ENCODE measurements at places on chromosomes 2 and 18.
A peak's percentile ranks its signal among the peaks of the same experiment; 100 is the strongest.

- no peak for DNase-seq
These were observed 1.3 kb downstream of the USP34 start for GRCh38 chr2:61469424-61470121.

- DNase-seq = no peak
These were observed 79.1 kb downstream of the PLCL1 start for GRCh38 chr2:197883354-197884032.

- DNase-seq = no peak
These were observed 150.7 kb upstream of the DLX2 start for GRCh38 chr2:172253190-172254052.

- no peak for DNase-seq
These were observed 90.9 kb downstream of the TTC27 start for GRCh38 chr2:32718752-32719151.

- no peak for DNase-seq
These were observed 21.9 kb upstream of the PAX3 start for GRCh38 chr2:222320436-222321395.

- no peak for DNase-seq
These were observed 6.9 kb upstream of the CHRNA1 start for GRCh38 chr2:174771136-174771535.

- no peak for DNase-seq
These were observed 59.1 kb downstream of the REV1 start for GRCh38 chr2:99430614-99431291.

DNA sequence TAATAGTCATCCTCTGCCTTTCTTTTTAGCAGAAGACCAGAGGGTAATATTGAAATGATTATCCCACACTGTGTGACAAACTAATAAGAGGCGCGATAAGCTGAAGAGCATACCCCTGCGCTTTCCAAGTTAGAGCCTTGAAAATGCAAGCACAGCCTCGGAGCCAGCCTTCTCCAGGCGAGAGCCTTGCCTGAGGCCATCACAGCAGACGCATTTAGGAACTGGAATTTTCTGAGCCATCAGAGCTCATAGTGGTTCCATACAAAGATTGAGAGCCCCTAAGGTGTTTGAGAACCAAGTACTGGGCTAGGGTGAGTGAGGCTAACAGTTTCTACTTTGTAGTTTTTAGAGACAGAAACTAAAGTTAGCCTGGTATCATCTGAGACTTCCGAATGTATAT is 19.9 kb downstream of the PSMG2 start:
- DNase-seq = no peak

GRCh38 chr2:18154812-18155211 is 276.3 kb downstream of the KCNS3 start:
- no peak for DNase-seq

DNA sequence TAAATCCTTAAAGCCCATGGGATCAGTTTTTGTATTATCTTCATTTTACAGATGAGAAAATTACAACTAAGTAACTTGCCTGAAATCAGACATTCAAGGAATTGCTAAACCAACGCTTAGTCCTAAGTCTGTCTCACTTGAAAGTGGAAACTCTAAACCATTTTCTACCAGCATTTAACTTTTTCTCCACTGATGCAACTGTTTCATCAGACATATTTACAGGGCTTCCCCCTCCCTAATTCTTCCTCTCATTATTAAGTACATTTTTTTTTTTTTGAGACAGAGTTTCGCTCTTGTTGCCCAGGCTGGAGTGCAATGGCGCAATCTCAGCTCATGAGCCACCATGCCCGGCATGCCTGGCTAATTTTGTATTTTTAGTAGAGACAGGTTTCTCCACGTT is 88.6 kb downstream of the ACVR1C start:
- no peak for DNase-seq

- peak; percentile 76 for DNase-seq
These were observed 9.7 kb downstream of the SMAD7 start for GRCh38 chr18:48940854-48941611.

DNA sequence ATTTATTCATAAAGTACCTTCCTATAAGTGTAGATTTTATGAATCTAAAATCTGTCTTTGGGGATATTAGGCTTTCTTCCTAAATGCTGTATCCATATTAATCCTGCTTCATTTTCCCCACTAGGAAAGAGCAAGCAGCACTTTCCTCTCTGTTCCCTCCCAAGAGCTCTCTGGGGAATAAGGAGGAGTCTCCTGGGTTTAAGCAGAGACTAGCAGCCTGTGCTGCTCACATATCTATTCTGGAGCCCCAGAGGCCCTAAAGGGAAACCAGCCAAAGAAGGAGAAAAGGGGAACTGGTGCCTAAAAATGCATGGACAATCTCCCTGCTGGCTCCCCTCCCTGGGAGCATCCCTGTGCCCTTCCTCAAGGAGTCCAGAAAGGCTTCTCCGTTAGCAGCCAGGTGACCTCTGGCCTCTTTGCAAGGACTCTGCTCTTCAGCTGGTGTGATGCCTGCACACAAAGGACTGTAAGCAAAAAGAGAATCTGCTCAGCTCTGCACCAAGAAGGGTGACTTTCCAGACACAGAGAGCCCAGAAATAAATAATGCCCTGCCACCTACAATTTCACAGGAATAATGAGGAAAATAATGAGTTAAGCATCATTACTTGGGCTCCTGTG is 270.6 kb downstream of the SS18 start:
- no peak for DNase-seq

- no peak for DNase-seq
These were observed 106.7 kb downstream of the TSHZ1 start for GRCh38 chr18:75317300-75317699.

DNA sequence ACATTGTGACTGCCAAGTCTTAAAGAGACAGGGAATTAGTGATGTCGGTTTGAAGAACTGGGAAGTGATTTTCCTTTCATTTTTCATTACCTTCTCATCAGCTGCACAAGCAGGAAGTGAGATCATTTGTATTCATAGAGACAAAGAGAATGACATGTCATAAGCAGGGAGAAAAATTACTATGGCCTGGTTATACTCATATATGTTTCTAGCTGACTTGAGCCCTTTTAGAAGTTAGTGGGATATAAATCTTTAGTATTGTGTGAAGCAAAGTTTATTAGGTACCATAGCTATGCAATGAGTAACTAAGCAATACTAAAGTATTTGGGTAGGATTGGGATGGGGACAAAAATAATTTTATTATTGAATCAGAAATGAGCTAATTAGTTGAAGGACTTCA is 284.1 kb downstream of the PID1 start:
- no peak for DNase-seq

GRCh38 chr2:237291138-237291792 is 122.7 kb downstream of the COL6A3 start:
- no peak for DNase-seq

DNA sequence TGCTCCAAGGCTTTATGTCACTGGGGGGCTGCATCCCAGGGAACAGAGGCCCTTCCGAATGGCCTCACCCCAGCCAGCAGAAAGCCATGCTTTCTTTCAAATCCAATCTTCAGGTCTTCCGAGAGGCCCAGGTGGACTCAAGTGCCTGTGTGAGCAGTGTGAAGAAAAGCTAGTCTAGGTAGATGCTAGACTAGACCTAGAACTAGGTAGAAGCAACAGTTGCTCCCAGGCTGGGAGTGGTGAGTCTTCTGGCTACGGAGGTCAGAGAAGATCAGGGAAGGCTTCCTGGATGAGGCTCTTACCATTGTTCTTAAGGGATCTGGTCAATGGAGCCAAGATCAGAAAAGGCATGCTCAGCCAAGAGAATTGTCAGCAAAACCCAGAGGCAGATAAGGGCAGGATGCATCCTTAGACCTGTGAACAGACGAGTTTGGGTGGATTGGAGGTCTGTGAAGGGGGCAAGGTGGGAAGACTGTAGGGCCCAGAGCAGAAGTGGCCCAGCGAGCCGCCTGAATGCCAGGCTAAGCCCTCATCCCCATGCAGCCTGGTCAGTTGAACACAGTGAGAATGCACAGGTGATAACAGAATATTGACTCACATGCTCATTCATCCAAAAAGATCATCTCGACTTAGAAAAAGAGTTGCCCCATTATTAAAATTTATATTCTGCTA is 110.8 kb downstream of the SMAD7 start:
- no peak for DNase-seq

DNA sequence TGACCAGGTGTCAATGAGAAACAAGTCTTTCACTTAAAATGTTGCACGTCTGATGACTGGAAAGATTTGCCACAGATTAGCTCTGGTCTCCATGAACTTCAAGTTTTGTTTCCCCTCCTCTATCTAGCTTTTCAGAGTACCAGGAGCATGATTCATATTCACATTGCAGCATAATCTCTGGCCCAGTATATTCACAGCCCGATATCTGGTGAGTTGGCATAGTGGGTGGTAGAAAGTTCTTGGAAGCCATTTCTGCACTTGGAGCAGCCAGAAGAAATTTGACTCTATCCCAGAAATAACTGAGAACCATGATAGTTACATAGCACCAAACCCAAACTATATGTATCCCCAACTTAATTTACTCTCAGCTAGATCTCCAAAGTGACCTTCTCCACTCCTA is 503.9 kb downstream of the PID1 start:
- no peak for DNase-seq

GRCh38 chr2:178947006-178947405 is 102.9 kb downstream of the CCDC141 start:
- DNase-seq = no peak

DNA sequence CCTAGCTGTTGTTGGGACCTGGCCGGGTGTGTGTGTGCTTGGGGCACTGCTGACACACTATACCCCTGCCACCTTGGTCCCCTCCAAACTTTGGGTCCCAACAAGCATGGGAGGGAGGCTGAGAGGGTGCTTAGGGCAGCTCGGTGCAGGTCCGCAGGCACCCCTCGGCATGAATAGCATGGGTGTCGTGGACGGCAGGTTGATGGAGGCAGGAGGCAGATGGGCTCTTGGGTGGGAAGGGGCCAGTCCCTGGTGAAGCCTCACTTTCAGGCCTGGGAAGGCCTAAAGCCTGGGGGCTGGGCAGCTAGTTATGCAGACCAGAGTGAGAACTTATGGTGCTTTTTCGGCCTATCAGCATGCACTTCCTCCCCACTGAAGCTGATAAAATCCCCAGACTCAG is 164.2 kb downstream of the CDH19 start:
- DNase-seq = no peak

- no peak for DNase-seq
These were observed 132.3 kb upstream of the PGAP1 start for GRCh38 chr2:197058777-197059300.

Measured in activated effector memory CD4-positive, alpha-beta T cell treated with Interleukin-2 at 50 U/mL for 16 hours (primary cell).